Glomerular endothelial cell (primary cell): ENCODE measurements at places on chromosomes 1 and 21. TPM values are rescaled to one million over a fixed set of nuclear protein-coding genes. Genes with fewer than 3 reads are reported as not detected.

DNA sequence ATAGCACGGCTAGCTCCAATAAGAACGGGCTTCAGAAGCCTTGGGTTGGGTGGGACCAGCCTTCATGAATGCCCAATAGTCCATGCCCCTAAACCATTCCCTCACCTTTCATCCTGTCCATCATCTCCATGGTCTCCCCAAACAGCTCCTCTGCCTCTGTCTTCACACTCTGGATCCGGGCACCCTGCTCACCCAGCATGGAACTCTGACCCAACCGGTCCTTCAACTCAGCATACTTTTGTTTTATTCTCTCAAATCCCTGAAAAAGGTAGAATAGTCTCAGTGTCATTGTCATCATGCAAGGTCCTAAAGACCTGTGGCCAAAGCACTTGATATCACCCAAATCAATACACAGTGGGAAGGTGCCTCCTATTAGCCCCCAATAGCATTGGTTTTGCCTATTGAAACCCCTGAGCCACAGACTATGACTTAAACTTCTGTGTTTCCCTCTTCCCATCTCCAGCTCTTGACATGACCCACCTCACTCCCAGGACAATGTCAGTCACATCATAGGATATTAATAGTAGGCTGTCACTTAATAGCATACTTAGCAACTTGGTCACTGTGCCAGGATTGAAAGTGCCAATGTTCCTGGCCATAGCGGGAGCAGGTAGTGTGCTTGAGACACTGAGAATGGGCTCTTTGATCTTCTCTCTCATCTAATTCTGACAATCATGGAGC, 33.0 kb downstream of the CAMK1G start:
- DNase-seq = no peak

DNA sequence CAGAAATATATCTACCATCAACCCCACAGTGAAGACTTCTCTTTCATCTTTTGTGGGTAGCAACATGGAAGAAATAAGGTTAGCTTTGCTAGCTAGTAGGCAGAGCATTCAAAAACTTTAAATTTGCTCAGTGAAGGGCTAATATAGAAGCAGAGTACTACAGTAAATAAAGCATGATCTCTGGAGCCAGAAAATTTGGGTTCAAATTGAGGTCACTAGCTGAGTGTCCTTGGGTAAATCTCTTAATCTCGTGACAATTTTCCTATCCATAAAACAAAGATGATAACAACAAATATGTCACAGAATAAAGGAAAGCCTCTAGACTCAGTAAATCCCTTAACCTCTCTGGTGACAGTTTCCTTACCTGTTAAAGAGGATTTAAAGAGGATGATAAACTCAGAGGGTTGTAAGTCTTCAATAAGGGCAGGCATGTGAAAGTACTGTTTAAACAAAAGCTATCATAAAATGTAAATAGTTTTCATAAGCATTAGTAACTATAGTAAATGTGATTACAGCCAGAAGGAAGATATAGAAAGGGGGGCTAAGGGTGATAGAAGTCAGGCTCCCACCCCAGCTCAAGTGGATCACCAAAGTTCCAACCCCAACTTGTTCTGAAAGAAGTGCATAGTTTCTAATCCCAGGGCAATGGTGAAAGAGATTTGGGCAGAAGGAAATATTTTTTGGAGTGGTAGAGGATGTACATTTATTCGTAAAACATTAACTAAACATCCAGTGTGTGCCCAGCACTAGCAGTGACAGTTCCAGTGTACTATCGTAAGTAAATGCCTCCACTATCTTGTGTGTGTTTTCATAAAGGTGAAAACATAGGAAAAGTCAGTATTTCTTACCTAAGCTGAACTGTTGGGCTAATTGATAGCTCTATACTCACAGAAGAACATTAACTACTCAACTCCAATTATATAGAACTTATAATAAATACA, 24.8 kb downstream of the TM2D1 start:
- no peak for DNase-seq

The CLEC20A gene
- total RNA-seq = not detected in 2 replicates

The TAS1R3 gene
- total RNA-seq = 0.35 TPM in 1 of 2 replicates, not detected in the other
